Neural progenitor cell (in vitro differentiated cells): ENCODE measurements at places on chromosomes 5 and 9. TPM values are rescaled to one million over a fixed set of nuclear protein-coding genes. Genes with fewer than 3 reads are reported as not detected.

- DNase-seq = peak; percentile 69
Measured at GRCh38 chr5:176921714-176922113, 22.6 kb upstream of the HK3 start.

DNA sequence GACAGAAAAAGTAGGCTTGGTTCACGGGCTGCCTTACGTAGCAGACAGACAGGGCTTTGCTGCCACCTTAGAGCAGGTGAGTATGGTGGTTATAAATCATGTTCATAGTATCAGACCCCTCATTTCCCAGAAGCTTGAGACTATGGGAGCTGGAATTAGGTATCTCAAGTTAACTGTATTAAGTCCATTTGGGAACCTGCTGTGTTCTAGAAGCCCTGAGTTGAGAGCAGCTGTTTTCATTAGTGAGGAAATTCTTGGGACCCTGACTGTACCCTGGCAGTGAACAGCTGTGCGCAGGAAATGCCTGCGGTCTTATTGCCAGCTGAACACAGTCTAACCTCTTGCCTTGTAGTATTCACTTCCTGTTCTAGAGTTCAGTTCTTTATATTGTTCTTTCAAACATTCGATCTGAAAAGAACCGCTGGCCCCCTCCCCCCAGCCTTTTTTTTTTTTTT lies 29.8 kb downstream of the UGCG start:
- DNase-seq = no peak

GRCh38 chr5:173025651-173026050 lies 30.5 kb upstream of the CREBRF start:
- DNase-seq = no peak

GRCh38 chr5:10706326-10706725 lies 54.7 kb downstream of the DAP start:
- no peak for DNase-seq

DNA sequence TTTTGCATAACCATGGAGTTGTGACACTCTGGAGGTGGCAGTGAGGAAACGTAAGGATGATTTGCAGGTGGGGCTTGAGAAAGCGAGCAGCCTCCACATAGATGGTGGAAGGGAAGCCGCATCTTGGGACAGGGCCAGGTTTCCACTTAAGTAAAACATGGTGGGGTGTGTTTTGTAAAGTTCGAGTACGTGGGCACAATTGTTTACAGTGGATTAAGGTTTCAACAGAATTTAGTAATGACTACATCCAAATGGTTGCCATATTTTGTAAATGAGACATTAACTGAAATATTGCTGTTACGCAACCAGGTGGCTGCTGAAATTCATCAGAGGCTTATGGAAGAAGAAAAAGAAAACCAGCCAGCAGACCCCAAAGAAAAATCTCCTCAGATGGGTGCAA lies 85.4 kb upstream of the IL7R start:
- DNase-seq = no peak

DNA sequence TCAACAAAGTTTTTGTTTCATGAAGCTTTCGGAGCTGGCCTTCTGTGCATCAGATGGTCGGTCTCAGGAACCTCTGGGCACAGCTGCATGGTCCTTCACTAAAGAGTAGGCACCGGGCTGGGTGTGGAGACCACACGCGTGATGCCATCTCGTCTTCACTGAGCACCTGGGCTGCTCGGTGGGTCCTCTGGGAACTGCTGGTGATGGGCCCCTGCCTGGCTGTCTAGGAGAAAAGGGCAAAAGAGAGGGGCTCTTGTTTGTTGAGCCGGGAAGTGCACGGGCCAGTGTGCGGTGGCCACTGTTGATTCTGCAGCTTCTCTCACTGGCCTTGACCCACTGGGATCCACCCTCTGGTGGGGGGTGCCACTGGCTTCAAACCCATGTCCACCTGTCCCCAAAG lies 46.0 kb downstream of the COL5A1 start:
- DNase-seq = no peak

IRX1 gene
- total RNA-seq = 0.95 and 7.6 TPM in 2 replicates

GRCh38 chr9:5608298-5609225 lies 20.3 kb upstream of the RIC1 start:
- DNase-seq = no peak

- no peak for DNase-seq
Measured at GRCh38 chr5:53199882-53200281, 90.3 kb upstream of the MOCS2 start.

- DNase-seq = peak; percentile 21
Measured at GRCh38 chr9:109604131-109604530, 106.0 kb upstream of the PTPN3 start.

GRCh38 chr9:125749951-125750626 lies 2.9 kb downstream of the PBX3 start:
- no peak for DNase-seq

DNA sequence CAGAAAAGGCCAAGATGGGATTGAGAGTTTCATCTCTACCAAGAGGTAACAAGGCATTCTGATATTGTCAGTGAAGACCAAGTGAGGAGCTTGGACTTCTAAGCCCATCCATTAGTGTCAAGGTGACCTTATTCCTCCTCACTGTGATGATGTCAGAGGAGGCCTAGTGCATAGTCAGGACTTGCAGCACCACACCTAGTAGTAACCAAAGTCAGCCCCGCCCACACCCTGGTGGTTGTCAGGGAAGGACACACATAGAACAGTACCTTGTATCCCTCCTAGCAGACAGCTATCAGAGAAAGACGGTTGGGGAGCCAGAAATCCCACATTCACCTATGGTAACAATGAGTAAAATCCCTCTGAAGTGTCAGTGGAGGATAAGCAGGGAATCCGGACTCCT lies 111.7 kb downstream of the AP3B1 start:
- DNase-seq = no peak

- DNase-seq = no peak
Measured at GRCh38 chr5:168329302-168329701, 37.9 kb downstream of the WWC1 start.

DNA sequence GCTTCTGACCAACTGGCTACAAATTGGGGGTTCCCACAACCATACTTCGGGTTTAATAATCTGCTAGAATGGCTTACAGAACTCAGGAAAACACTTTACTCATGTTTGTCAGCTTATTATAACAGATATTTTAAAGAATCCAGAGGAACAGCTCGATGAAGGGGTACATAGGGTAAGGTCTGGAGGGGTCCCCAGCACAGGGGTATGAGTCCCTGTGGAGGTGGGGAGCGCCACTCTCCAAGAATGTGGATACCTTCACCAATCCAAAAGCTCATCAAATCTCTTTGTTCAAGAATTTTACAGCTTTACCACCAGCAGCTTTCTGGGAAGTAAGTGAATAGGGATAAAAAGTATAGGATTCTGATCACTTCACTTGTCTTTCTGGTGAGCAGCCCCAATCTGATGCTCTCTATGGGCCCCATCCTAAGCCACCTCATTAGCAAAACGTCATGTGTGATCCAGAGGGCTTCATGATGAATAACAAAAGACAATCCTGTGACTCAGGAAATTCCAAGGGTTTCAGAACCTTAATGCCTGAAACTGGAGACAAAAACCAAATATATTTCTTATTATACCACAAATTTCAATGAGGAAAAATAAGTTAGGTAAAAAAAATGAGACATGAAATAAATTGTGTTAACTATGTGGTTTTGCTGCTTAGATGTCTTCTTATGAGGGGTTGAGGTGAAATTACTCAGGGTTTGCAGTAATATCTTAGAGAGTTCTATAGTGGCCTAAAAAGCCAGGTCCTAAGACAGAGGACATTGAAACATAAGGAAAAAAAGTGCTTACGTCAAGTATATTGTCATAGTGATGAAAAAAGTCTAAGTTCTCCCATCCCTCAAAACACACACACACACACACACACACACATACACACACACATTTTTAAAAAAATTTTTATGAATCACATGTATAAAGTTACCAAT lies 290.5 kb downstream of the ANXA1 start:
- peak; percentile 52 for DNase-seq

GRCh38 chr9:85702726-85703289 lies 38.9 kb downstream of the AGTPBP1 start:
- DNase-seq = no peak

OTULINL gene
- 4.9 and 10.6 TPM in 2 replicates for total RNA-seq

DNA sequence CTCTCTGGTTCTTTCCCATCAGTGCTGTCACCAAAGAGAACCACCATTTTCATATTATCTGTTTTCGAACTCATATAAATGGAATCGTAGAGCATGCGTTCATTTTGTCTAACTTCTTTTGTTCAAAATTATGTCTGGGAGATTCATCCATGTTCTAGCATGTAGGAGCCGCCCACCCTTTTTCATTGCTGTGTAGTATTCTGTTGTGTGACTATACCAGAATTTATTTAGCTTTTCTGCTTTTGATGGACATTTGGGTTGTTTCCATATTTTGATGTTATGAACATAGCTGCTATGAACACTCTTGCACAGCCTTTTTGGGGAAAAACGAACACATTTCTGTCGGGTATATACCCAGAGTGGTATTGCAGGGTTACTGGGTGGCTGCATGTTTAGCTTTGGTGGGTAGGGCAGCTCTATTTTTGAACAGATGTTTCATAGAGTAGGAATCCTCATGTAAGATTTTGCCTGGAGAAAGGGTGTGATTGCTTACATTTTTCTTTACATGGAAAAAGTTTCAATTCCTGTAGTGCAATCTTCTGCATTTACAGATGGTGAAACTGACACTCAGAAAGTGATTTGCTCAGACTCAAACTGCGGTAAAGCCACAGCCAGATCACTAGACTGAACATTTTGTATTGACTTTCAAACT lies 100.2 kb upstream of the IL12B start:
- no peak for DNase-seq

- DNase-seq = no peak
Measured at GRCh38 chr9:32161720-32162119, 222.7 kb upstream of the ACO1 start.

FAM170A gene
- not detected in 2 replicates for total RNA-seq

DNA sequence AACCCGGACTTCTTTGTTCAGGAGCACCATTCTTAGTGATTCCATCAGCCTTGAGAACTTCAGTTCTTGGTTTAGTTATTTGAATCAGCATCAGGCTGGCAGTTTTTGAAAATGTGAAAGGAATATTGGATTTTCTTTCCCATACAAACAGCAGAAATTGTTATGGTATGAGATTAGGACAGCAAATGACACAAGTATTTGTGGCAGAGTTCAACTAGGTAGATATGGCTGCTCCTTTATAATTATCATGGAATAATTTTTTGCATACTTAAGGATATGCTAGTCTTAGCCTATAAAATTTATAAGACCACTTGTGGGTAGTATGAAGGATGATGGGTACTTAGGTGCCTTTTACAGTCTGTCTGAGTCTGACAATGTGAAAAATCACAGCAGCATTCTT lies 25.5 kb downstream of the ERAP2 start:
- no peak for DNase-seq

LIX1 gene
- total RNA-seq = 114 and 164 TPM in 2 replicates

DNA sequence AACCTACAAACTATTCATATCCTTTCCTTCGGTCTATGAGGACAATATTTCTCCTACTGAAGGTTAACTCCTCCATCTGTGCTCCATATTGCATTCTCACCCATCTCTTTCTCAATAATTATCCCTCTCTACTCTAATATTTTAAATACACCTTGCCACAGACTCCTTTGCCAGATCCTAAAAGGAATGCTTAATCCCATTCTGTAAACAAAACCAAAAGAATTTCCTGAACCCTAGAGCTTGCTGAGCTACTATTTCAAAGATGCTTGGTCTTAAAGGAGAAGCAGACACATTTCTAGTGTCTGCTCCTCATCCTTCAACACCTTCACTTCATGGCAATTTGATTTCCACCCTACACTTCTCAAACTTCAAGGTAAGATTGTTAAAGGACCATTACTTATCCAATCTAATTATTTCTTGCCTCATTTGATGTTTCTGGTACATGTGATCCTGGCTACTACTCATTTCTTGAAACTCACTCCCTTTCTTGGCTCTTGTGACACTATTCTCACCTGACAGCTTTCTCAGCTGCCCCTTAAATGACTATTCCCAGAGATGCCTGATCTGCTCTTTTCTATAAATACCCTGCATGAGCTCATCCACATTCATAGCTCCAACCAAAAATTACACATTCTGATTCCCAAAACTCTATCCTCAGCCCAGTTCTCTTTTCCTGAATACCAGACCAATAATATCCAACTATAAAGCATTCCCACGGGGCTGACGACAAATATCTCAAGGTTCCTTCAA lies 20.2 kb downstream of the HOMER1 start:
- no peak for DNase-seq

DNA sequence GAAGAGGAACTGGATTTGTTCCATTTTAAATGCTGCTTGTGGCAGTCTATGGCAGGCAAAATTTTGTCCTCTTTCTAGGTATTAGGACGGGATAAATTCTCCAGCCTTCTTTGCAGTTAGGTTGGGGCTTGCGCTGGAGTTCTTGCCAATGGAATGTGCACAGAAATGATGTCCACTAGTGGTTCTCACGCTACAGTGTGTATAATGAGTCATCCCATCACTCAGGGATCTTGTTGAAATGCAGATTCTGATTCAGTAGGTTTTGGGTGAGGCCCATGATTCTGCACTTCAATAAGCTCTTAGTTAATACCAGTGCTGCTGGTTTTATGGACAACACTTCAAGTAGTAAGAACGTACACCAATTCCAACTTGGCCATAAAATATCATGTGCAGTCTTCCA lies 317.6 kb upstream of the KLF4 start:
- no peak for DNase-seq

EEIG1 gene
- total RNA-seq = 8.8 and 30.8 TPM in 2 replicates

SLCO6A1 gene
- total RNA-seq = 0.51 and 2.1 TPM in 2 replicates

DNA sequence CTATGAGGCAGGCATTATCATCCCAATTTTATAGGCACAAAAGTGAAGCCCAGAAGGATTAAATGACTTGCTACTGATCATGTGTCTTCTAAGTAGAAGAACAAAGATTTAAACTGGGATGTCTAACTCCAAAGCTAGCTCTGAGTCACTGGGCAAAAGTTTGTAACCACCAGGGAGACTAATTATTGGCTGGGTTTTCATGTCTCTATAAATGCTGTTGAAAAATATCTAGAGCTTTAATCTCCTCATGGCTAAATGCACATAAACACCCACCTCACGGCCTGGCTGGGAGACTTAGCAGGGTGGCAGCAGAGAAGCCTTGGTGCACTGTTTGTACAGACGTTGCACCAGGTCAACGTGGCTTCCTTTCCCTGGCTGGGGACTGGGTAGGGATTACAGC lies 144.6 kb downstream of the MELK start:
- DNase-seq = no peak

GRCh38 chr5:6760686-6761085 lies 47.5 kb downstream of the TENT4A start:
- no peak for DNase-seq

- no peak for DNase-seq
Measured at GRCh38 chr9:4206718-4207117, 93.2 kb downstream of the GLIS3 start.
